ENCODE measurements at places on chromosomes 1 and 21.

GRCh38 chr21:15159382-15160020 is 94.7 kb upstream of the NRIP1 start:
- DNase-seq, result no peak

GRCh38 chr21:46078322-46078977 is 19.5 kb upstream of the COL6A2 start:
- DNase-seq, result no peak

DNA sequence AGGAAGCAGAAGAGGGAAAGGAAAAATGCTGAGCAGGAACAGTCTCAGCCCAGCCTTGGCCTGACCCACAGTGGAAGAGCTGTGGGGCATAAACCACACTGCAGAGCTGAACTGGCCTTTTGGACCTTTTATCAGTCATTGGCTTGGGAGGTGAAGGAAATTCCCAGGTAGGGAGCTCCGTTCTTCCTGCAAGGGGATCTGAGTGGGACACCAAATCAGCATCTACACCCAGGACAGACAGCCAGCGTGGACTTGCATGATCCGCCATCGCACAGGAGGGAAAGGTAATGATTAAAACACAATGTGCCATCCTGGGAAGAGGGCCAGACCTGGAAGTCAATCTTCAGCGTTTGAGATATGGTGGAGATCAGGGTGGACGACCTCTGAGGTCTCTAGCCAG is 1.2 kb upstream of the MTFR1L start:
- DNase-seq, result no peak

DNA sequence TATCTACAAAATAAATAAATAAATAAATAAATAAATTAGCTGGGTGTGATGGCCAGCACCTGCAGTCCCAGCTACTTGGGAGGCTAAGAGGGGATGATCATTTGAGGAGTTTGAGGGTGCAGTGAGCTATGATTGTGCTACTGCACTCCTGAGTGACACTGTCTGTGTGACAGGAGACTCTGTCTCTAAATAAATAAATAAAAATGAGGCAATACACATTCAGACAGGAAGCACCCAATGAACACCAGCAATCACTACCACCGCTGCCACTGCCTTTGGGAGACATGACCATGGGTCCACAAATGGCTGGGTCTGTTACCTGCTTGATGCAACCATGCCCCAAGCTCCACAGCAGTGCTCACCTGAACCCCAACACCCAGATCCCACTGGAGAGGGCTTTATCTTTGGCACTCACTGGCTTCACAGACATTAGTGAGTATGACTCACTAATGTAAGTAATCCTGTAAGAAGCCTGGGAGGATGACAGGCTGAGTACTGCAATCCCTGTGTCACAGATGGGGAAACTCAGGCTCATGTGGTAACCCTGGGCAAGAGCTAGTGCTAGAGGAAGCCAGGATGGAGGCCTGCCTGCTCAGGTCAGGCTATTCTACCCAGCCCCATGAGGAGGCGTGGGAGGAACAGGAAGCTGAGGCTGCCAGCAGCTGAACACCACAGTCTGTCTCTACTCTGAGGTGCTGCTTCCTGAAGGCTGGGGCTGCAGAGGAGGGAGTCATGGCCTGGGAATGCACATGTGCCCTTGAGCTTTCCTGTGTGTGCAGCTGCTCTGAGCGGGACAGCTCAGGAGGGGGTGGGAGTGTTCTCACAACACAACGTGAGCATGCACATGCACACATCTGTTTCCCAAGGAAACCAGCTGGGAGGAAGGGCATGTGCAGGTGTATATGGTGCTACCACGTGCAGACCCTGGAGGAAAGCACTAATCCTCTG is 43.0 kb downstream of the SLC9A1 start:
- DNase-seq, result peak; percentile 58

DNA sequence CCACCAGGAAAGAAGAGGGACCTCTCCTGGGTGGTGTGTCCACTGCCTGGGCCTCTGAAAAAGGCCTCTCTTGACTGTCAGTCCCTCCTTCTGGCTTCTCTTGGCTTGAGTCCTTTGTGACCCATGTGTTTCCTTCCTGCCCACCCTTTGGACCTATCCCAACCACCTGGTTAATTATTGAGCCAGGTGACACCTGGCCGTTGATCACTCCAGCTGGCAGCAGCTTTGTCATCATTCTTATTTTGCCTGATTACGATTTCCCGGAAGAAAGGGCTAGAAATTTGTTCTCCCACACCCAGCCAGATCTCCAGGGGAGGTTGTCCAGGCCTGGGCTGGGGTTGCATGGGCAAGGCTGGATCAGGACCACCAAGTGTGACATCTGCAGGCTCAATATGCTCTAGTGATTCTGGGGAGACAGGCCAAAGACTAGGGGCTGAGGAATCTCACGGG is 24.8 kb downstream of the CSF1 start:
- DNase-seq, result no peak

GRCh38 chr1:167695147-167695546 is 26.6 kb upstream of the MPZL1 start:
- no peak for DNase-seq

- DNase-seq, result no peak
Observed at GRCh38 chr1:8345621-8346415, 27.9 kb downstream of the SLC45A1 start.

DNA sequence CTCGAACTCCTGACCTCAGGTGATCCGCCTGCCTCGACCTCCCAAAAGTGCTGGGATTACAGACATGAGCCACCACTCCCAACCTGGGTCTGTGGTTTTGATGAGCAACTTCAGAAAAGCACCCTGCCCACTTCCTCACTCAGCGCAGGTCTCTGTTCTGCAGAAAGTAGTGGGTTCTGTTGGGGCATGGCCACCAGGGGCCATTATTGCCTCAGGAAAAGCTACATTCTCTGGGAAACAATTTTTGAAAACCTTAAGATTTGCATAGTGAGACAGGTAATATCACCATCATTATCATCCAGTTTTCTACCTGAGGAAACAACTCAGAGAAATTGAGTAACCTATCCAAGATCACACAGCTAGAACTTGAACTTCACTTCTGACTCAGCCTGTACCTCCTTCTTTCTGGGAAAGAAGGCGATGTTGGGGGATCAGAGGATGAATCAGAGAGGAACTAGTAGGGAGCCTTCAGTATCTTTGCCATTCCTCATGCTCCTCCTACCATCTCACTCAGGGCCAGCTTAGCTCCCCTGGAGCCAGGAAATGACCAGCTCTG is 7.1 kb upstream of the NES start:
- no peak for DNase-seq

GRCh38 chr1:120133228-120133927 is 42.9 kb downstream of the SEC22B start:
- no peak for DNase-seq

DNA sequence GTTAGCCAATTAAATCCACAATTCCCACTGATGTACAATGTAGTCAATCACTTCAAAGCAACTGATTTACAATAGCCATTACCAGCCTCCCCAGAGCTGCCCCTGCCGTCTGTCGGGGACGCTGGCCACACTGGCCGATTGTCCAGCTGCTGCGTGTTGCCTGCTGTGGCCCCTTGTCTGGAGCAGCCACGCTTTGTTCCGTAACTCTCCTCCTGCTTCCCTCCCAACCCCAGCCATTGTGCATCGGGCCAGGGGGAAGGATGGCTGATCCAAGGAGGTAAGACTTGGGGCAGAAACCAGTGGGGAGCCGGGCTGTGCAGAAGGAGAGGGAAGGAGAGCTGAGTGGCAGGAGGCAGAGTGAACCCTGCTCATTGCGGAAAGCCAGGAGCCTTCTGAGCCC is 83.6 kb upstream of the LYST start:
- DNase-seq, result no peak

DNA sequence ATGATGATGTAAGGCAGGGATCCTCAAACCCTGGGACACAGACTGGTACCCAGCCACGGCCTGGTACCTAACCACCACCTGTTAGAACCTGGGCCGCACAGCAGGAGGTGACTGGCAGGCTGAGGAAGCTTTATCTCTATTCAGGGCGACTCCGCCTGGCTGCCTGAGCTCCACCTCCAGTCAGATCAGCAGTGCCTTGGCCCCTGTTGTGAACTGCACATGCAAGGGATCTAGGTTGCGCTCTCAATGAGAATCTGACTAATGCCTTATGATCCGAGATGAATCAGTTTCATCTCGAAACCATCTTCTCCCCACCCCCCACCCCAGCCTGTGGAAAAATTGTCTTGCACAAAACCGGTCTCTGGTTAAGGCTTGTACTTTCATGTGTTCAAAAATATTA is 4.2 kb downstream of the RNPC3 start:
- peak; percentile 28 for DNase-seq

GRCh38 chr1:36608272-36608671 is 125.6 kb upstream of the CSF3R start:
- no peak for DNase-seq

DNA sequence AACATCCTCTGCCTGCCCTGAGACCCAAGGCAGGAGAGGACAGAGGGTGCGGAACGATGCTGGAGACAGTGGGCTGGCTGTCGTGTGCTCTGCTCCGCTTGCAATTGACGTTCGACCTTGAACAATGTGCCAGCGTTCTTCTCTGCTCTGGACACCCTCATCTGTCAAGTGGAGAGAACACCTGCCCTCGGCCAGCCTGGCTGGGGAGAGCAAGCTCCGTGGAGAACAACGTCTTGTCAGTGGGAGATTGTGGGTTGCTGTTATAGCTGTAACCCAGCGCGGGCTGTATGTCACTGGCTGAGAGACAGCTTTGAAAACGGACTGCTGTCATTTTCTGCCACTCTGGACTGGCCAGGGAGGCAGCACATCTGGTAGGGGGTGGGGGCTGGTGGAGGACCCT is 14.7 kb downstream of the KIAA1614 start:
- no peak for DNase-seq

DNA sequence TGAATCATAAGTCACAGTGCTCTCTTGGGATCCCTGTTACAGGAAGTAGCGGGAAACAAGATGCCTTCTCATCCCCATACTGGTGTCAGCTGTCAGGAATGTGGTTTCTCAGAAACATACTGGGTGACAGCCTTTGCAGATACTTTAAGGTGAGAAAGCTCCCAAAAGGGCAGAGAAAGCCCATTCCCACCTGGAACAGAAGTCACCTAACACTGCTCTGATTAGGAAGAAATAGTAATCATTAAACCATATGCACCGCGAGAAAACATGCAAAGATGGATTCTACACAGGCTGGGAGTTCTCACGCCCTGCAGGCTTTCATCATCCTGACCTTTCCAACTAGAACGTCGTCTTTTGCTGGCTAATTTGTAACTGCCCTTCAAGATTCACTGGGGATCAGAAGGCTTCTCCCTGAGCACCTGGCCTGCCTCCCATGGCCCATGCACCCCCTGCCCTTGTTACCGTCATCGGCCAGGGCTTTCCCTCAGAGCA is 46.2 kb upstream of the SLC44A3 start:
- DNase-seq, result no peak

GRCh38 chr1:209876078-209876800 is 48.5 kb downstream of the UTP25 start:
- no peak for DNase-seq

- no peak for DNase-seq
Observed at GRCh38 chr1:182723200-182723599, 38.8 kb upstream of the RGS8 start.

GRCh38 chr21:21751286-21751685 is 753.1 kb downstream of the NCAM2 start:
- no peak for DNase-seq

DNA sequence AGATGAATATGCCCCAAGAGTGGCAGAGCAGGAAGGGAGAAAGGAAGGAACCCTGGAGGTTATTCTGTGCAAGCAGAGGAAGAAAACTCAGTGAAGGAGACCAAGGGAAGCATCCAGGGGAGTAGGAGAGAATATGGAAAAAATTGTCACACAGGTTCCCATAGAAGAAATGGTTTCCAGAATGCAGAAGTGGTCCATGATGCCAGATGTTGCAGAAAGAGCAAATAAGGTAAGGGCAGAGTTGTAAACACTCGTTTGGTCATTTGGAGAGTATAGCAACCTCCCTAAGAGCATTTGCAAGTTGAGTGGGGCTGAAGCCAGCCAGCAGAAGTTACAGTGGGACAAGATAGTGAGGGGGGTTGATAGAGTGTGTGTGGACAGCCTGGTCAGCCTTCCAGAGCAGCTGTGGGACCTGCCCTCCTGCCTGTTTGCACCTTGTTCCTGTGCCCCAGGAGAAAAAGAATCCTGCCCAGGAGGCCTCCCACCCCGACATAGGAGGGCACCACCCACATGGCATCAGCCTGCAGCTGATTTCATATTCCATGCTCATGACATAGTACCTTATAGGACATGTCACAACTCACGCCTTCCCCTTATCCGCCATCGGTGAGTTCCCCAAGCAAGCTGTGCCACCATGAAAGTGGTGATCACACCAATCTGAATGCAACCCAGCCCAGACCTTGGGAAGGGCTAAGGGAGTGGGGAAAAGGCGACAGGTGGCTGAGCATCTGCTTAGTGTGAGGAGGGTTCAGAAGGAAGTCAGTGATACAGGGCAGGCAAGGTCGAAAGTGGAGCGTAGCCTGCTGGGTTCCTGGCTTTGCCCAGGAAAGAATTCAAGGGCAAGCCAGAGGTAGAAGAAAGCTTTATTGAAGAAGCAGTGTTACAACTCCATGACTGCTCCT is 8.2 kb upstream of the NEK2 start:
- DNase-seq, result no peak
